ENCODE measurements at places on chromosomes 2 and 18.

DNA sequence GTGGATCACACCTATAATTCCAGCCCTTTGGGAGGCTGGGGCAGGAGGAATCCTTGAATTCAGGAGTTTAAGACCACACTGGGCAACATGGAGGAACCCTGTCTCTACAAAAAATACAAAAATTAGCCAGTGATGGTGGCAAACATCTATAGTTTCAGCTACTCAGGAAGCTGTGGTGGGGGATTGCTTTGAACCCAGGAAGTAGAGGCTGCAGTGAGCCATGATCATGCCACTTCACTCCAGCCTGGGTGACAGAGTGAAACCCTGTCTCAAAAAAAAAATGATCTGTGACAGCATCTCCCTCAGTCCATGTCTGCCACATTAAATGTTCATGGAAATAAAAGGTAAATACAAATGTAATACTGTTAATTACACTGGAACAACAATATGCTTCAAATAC is 121.4 kb upstream of the COL5A2 start:
- DNase-seq: no peak

- DNase-seq: no peak
Observed at GRCh38 chr2:234290671-234291070, 206.2 kb downstream of the ARL4C start.

GRCh38 chr18:57084331-57085271 is 62.3 kb upstream of the BOD1L2 start:
- DNase-seq: no peak

GRCh38 chr2:3128786-3129185 is 248.8 kb downstream of the EIPR1 start:
- no peak for DNase-seq

DNA sequence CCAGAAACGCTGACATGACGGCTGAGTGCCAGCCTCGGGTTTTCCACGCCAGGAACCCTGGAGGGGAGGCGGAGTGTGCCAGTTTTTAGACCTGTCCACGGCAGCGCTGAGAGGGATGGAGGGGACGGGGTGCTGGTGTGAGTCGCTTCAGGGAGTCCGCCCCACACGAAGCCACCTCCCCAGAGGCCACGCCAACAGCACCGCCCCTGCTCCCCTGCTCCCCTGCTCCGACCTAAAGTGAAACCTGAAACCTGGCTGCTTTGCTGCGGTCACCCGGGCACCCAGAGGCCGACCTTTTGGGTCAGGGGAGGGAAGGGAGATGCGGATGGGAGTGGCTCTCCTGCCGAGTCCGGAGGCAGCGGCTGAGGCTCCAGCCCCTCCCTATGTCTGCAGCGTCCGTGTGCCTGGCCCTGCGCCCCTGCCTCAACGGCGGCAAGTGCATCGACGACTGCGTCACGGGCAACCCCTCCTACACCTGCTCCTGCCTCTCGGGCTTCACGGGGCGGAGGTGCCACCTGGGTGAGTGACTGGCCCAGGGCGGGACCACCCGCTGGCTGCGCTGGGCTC is 38.1 kb downstream of the SNED1 start:
- no peak for DNase-seq

GRCh38 chr2:102485147-102485785 is 12.2 kb downstream of the SLC9A4 start:
- DNase-seq: peak; percentile 8

DNA sequence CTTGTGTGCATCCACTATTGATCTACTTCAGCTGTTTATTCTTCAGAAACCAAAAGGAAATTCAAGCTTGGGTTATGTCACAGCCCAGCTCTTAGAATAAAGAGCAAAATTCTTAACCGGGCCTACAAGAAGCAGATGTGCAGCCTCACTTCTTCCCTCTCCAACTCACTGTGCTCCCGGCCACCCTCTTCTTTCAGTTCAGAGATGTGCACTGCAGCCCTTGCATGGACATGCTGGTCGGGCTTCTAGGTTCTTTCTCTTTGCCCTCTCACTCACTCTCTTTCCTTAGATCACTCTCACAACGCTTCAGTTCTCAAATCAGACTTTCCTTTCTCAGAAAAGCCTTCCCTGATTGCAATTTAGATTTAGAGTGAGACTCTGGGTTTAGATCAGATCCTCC is 104.1 kb downstream of the CHN1 start:
- DNase-seq: peak; percentile 26

All from fibroblast of skin of right biceps (primary cell).